Omental fat pad (tissue), 4 donors: ENCODE measurements at places on chromosomes 7 and 10. TPM values are rescaled to one million over a fixed set of nuclear protein-coding genes. Genes with fewer than 3 reads are reported as not detected.

Gene GLRX3
- total RNA-seq, result 36.0 TPM

Gene PALD1
- 5.3 TPM for total RNA-seq

Gene C10orf67
- not detected for total RNA-seq

Gene HTR7
- total RNA-seq, result 2.0 TPM

Gene CLEC2L
- total RNA-seq, result not detected

Gene BMPR1A
- total RNA-seq, result 33.6 TPM

Gene IFIT5
- 6.9 TPM for total RNA-seq

Gene FAM237B
- not detected for total RNA-seq

Gene TMEM26
- 0.95 TPM for total RNA-seq

Gene SLC26A5
- 0.47 TPM for total RNA-seq

Gene FZD8
- 7.1 TPM for total RNA-seq

Gene ARHGAP19
- 6.1 TPM for total RNA-seq

Gene CALHM3
- total RNA-seq, result not detected

Gene LOXL4
- total RNA-seq, result 5.0 TPM

Gene CCL24
- not detected for total RNA-seq

Gene ASZ1
- not detected for total RNA-seq

Gene CLRN3
- not detected for total RNA-seq

Gene LEP
- total RNA-seq, result 12.3 TPM
